Caco-2 (cell line): ENCODE measurements at places on chromosomes 11 and 22. TPM values are rescaled to one million over a fixed set of nuclear protein-coding genes. Genes with fewer than 3 reads are reported as not detected.

GRCh38 chr11:57069942-57070341 is 81.2 kb downstream of the OR5AK2 start:
- H3K4me1 ChIP-seq: no peaks in the 10 kb centered on the region
- H3K36me3 ChIP-seq: no peaks in the 10 kb centered on the region
- no peak overlapping the region for H3K27ac ChIP-seq
- H3K4me3 ChIP-seq: no peak overlapping the region

Gene POU2F3
- total RNA-seq: not detected in 2 replicates

DNA sequence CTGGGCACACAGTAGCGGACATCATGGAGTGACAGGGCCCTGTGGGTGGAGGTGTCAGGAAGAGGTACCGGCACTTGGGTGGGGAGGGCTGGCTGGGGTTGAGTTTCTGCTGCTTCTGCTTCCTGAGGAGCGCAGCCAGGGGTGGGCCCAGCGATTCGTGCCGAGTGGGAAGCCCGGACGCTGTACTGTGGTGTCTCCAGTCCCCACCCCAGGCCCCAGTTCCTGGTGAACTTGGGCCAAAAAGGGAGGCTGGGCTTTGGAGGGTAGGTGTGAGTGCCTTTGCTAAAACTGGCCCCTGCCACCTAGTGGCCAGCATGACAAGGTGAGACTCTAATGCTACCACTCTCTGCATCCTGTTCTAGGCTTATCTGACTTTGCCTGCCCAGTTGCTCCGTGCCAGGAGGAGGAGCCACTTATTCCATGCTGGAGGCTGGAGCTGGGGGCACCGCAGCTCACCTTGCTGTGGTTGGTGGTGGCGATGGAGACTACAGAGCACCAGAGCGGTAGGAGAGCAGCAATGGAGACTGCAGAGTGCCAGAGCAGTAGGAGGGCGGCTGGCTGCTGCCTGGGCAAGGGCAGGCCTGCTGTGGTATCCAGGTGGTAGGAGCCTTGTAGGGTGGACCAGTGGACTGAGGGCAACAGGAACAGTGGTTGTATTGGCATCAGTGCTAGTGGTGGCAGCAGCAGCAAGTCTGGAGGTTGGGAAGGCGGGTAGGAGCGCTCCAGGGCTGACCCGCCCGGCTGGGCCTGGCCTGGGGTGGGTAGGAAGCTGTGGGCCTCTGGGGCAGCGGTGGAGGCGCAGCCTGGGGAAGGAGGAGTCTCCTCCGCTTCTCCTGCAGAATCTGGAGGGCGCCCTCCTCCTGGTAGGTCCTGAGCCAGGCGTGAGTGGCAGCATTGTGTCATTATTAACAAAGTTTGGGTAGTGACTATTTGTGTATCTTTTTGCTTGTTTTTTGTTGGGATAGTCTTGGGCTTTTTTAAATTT is 2.2 kb upstream of the RFPL2 start:
- no peak overlapping the region for H3K27ac ChIP-seq
- H3K4me1 ChIP-seq: no peaks in the 10 kb centered on the region
- no peaks in the 10 kb centered on the region for H3K36me3 ChIP-seq

Gene MYBPC3
- total RNA-seq: not detected in 2 replicates

- H3K36me3 ChIP-seq: peaks cover 9% of the 10 kb centered on the region
- H3K27me3 ChIP-seq: no peaks in the 10 kb centered on the region
- no peak overlapping the region for H3K4me3 ChIP-seq
- H3K4me1 ChIP-seq: no peaks in the 10 kb centered on the region
- H3K27ac ChIP-seq: no peak overlapping the region
Observed at GRCh38 chr11:67295846-67296245, 6.7 kb downstream of the ANKRD13D start.
